GM06990 (cell line): ENCODE measurements at places on chromosomes 4 and X.

DNA sequence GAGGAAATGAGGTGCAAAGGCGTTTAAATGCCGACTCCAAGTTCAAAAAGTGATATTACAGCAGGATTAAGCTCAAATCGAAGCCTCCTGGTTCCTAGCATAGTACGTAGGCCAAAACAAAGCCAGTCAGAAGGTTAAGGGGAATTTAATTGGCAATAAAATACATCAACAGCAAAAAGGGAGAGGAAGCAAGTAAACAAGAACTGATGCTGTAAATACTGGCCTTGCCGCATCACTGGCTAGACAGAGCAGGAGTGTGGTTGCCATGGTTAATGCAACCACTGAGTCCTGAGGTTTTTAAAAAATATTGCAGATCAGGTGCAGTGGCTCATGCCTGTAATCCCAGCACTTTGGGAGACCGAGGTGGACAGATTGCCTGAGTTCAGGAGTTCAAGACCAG, 63.2 kb upstream of the FBXW7 start:
- no peak for DNase-seq

DNA sequence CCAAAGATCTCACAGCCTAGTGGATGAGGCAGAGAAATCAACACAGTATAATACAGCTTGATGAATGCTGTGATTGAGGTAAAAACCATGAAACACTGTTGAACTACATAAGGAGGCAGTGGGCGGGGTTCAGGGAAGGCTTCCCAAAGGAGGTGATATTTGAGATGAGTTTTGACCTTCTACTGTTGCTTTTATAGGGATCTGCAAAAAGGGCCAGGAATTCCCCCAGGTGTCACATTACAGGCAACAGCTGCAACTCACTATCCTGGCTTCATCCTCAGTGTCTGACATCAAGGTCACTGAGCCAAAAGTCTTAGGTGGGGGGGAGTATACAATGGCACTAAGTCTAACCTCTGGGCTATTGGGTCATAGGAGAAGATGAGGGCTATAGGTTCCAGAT, 185.7 kb upstream of the NRK start:
- no peak for DNase-seq

- DNase-seq, result no peak
Measured at GRCh38 chrX:106932960-106933537, 12.8 kb downstream of the CLDN2 start.

- no peak for DNase-seq
Measured at GRCh38 chr4:1985780-1986577, 22.8 kb downstream of the NELFA start.

- no peak for DNase-seq
Measured at GRCh38 chr4:90845777-90846176, 718.6 kb downstream of the CCSER1 start.

DNA sequence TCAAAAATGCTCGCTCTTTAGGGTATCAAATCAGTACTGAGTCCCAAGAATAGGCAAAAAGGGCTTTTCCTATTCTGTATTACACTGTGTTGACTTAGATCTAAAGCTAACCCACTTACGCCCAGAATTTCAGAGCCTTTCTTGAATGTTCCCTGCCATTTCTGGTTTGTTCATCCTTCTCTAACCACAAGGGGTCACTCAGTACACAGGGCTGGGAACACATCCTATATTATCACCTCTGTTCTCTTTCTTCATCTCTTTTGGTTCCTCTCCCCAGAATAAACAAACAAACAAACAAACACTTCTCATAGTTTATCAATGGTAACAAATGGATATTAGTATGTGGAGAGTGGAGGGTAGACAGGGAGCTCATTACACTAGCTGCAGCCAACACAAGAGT, 25.5 kb upstream of the MORC4 start:
- peak; percentile 0 for DNase-seq

GRCh38 chr4:75644095-75644494, 13.8 kb upstream of the CDKL2 start:
- DNase-seq, result no peak

DNA sequence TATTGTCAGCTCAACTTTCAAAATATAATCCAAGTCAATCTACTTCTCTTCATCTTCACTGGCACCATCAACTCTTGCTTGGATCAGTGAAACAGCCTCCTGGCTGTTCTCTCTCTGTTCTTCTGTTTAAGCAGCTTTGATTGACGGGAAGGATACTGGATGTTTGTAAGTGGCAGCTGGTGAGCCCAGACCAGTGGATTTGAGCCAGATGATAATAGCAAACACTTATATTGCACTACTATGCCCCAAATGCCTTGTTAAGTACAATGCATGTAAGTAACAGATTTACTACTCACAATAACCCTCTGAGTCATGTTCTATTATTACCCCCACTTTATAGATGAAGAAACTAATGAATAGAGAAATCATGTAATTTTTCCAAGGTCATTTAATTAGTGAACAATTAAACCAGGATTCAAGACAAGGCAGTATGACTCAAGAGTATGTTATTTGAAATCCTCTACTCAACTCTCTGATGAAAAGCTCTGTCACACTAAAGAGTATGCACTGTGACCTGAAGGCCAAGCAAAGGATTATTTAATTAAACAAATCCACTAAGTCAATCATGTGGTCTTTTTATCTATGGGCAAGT, 44.8 kb downstream of the SPANXN3 start:
- DNase-seq, result no peak

GRCh38 chr4:155071962-155072361, 136.5 kb upstream of the NPY2R start:
- peak; percentile 11 for DNase-seq

DNA sequence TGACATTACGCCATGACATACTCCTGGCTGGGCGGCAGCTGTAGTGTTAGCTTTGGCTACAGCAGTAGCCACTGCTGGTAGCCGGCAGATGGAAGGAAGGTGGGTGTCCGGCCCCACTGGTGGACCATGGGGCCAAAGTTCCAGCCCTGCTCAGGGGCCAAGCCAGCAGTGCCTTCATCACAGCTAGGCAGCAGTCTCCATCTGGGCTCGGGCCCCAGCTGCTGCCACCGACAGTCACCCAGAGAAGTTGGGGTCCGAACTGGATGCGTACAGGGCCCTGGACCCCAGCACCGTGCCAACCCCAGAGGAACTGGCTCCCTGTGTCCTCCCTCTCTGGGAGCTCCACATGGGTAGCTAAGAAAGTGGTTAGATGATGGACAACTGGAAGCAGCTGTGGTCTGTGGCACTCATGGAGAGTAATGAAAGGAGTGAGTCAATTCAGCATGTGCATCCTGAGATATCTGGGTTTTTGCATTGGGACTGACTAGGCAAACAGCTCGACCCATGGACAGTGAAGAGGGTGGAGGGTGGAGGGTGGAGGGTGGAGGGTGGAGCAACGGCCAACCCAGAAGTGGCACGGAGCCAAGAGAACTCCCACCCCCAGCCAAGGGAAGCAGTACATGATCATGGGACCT, 366.6 kb upstream of the GRIA3 start:
- DNase-seq, result no peak

- no peak for DNase-seq
Measured at GRCh38 chr4:183831026-183831446, 74.1 kb upstream of the STOX2 start.

DNA sequence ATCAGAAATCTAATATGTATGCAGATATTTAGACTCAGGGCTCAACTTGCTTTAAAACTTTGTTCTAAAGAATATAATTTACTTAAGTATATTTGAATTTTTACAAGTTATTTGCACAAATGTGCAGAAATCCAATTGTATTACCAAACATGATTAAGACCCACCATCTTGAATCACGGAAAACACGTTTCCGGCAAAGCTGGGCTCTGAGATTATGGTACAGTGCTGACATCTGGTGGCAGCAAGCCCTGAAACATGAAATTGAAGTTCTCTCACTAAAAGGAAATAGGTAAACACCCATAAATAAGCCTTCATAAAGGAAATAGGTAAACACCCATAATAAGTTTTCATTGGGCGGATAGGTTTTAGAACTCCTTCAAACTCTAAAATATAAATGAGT, 98.3 kb upstream of the MAOA start:
- DNase-seq, result peak; percentile 8

DNA sequence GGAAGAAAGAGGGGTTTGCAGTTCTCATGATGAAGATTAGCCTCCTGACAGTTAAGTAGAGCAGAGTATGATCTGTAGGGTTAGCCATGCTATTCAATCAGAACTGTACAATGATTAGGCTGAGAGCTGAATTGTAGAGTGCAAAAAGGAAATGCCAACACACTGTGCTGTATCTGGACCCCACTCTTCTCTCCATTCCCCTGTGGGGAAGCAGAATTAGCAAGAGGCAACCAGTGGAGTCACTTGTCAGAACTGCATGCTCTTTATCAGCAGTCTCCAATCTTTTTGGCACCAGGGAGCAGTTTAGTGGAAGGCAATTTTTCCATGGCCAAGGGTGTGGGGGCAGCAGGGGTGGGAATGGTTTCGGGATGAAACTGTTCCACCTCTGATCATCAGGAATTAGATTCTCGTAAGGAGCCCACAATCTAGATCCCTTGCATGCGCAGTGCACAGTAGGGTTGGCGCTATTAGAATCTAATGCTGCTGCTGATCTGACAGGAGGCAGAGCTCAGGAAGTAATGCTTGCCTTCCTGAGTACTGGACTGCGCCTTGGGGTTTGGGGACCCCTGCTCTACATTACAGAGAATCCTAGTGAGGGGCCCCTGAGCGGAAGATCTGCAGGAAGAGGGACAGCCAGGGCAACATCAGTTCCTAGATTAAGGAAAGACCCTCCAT, 19.4 kb downstream of the TBC1D9 start:
- no peak for DNase-seq

- DNase-seq, result no peak
Measured at GRCh38 chr4:65868096-65868824, 198.0 kb upstream of the EPHA5 start.

DNA sequence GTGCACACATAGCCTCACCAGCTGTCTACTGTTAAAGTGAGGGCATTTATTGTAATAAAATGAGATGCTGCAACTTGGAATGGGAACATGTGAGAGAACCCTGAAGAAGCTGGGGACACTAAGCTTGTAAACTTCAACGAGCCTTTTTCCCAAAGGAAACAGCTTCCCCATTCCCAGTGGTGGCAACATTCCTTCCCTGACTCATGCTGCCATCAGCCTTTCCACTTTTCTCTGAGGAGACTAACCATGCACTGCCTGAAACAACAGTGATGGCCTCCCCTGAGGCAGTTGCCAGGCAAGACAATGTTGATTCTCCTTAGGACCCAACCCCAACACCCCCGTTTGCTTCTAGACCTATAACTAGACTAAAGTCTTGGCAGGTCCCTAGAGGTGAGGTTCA, 928.3 kb downstream of the GLUD2 start:
- no peak for DNase-seq

DNA sequence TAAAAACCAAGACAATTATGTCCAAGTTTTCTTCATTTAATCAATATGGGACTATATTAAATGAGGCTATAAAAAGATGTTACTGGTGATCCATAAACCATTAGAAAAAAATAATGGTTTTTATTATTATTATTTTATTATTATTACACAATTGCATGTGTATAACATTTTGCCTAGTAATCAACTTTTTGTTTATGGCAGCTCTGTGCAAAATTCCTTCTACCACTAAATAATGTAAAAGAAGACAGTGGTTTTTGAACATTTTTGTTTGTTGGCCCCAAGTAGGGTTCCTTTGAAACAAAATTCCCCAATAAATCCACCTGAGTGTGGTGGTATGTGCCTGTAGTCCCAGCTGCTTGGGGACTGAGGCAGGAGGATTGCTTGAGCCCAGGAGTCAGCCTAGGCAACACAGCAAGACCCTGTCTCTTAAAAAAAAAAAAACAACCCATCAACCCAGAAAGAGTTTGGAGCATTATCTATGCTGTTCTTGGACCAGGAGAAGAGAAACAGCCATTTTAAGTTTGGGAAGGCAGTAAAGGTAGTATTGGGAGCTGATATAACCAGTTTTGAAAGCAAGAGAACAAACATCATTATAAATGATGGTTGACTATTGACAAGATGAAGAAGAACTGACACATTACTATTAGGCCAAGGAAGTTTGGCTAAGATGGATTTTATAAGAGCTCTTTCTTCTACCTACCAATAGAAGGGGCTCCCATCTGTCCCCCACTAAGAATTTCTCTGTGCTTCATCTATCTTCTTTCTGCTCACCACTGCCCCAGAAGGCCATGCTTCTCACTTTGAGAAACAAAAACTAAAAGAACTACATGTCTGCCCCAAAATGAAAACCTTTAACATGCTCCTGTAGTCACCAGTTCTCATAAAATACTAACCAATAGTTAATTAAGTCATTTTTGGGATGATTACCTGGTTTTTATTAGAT, 2.2 kb downstream of the TMEM156 start:
- no peak for DNase-seq

DNA sequence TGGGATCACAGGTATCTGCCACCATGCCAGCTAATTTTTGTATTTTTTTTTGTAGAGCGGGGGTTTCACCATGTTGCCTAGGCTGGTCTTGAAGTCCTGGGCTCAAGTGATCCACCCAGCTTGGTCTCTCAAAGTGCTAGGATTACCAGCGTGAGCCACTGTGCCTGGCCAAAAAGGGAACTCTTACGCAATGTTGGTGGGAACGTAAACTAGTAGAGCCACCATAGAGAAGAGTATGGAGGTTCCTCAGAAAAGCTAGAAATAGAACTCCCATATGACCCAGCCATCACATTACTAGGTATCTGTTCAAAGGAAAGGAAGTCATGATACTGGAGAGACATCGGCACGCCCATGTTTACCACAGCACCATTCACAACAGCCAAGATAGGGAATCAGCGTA, 85.9 kb downstream of the PRKX start:
- DNase-seq, result no peak
